CD4-positive, alpha-beta T cell (primary cell): ENCODE measurements at places on chromosomes 2 and 18. TPM values are rescaled to one million over a fixed set of nuclear protein-coding genes. Genes with fewer than 3 reads are reported as not detected.

The PID1 gene
- 0.38 TPM for total RNA-seq

The TMEM17 gene
- not detected for total RNA-seq

The GREB1L gene
- total RNA-seq, result not detected

The SAG gene
- total RNA-seq, result 0.22 TPM

The ALK gene
- not detected for total RNA-seq

DNA sequence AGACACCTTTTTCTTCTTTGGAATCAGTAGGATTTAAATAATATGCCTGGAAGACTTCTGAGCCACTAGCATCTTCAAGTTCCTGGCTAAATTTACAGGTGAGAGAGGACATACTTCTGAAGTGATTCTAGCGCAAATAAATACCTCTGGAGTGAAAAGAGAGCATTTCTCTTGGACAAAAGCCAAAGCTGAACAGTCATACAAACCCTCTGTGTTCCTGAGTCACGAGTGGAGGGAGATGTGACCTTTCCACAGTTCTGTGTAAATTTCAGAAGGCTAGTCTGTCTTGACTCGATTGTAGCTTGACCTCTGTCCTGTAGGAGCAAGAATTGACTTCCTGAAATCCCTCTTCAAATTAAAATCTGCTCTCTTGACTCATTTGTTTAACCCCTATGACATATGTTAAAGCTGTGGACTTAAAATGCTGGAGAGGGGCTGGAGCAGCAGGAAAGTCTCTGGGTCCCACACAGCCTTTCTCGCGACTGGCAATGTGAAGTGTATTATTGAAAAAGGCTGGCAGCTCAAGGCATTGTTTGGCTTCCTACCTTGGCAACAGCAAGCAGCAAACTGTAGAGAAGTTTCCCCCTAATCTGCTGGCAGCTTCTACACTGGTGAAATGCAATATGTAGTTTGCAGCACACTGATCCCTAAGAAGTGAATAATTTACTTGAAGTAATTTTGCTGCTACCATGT is 79.6 kb upstream of the GCFC2 start:
- DNase-seq, result no peak

DNA sequence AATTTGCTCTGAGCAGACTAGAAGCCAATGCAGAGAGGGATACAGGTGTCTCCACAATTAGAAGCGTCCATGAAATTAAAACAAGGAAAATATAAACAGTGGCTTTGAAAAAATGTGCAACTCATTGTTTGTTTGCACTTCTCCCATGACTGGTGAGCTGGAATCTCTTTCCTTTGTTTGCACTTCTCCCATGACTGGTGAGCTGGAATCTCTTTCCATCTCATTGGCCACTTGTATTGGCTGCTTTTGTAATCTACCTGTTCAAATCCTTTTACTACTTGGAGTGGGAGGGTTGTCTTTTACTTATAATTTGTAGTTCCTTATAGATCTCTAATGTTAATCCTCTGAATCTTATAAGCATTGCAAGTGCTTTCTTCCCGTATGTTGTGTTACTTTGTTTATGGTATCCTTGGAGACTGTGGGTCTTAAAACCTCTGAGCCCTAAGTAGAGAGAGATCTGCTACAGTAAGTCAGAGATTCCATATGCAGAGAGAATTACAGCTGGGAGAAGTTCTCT is 94.1 kb downstream of the RTN4 start:
- DNase-seq, result no peak

DNA sequence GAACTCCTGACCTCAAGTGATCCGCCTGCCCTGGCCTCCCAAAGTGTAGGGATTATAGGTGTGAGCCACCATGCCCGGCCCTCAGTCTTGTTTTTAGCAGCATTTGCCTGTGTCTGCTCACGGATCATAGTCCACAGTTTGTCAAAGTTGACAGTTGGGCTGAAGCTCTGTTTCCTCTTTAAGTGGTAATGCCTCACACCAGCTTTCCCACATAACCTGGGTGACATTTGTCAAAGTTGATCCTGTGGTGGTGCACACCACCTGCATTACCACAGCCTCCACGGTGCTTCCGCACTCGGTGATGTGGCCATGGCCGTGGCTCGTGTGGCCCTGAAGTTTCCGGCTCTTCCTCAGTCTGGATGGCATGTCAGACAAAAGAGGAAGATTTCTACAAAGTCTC is 27.1 kb downstream of the RAB31 start:
- DNase-seq, result no peak

- no peak for DNase-seq
Observed at GRCh38 chr2:27369471-27370025, 590 bp downstream of the EIF2B4 start.

GRCh38 chr18:37055137-37055802 is 226.3 kb downstream of the KIAA1328 start:
- DNase-seq, result no peak

GRCh38 chr18:57337890-57338289 is 14.5 kb upstream of the ST8SIA3 start:
- no peak for DNase-seq

DNA sequence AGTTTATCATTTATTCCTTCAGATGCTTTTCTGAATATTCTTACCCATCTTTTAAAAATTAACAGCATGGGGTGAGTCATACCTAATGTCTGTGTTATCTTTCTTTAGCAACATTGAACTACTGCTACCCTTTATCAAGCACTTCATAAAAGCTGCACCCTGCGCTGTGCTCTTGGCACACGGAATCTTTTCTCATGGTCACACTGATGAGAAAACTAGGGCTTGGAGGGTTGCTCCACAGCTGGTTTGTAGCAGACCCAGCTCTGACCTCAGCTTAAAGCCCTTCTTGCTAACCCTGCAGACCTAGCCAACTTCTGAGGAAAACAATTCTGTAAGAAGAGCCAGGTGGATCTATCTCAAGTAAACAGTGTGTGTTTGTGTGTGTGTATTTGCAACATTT is 106.3 kb downstream of the RNF144A start:
- DNase-seq, result no peak

DNA sequence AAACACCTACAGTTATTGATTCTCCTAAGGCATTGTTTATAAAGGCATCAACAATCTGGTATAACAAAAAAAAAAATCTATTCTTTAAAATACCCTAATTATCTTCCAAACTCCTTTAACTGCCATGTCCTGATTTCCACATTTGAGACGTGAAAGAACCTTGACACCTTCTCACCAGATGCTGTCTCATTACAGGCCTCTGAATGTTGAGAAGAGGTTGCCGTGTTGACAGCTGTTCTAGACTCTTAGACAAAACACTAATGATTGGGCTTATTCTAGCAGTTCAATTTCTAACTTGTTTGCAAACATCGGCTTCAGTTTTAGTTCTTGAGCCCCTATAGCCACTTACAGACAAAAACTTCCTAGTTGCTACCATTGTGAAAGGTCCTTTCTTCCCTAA is 988.8 kb downstream of the LRP1B start:
- DNase-seq, result no peak

DNA sequence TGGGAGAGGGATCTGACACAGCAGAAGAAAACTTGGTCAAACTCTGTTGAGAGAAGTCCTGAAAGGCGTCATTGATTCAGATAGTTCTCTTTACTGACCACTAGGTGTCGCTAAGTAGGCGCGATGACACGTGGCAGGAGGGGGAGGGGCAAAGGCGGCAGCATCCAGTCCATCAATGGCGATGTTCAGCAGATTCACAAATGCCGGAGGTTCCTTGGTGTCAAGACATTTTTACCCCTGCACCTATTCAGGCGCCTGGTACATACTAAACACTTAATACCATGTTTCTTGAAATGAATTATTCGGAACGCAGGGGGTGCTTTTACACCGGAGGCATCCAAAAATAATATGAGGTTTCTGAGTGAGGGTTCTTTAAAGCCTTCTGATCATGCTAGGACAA is 3.0 kb upstream of the PLEK start:
- peak; percentile 69 for DNase-seq

- DNase-seq, result no peak
Observed at GRCh38 chr2:171084128-171084527, 76.6 kb downstream of the TLK1 start.
